Activated T-helper 1 cell treated with Interleukin-2 at 50 U/mL for 16 hours (primary cell): ENCODE measurements at places on chromosomes 3 and 15.

DNA sequence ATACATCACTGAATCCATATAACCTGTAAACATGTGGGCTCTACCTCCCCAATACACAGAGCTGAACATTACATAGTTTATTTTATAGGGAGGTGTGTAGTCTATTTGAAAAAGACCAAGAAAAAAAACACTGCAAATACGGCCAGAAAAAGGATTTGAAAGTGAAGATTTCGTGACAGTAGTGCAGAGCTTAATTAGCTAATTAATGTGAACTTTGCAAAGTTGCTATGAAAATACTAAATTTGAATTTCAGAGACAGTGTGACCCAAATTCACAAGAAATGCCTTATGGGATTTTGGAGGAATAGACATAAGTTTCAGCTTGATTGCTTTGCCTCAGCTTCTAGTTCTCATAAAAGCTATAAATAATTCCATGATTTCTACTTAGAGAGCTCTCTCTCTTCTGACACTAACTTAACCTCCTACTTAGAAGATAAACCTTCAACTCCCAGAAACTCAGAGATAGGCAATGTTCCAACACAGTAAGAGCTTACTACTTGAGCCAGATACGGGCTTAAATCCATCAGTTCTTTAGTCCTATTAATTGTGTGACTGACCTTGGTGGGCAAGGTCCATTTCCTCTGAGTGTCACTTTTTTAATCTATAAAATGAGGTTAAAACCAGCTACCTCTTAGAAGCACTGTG, 87.3 kb upstream of the THBS1 start:
- no peak for DNase-seq

DNA sequence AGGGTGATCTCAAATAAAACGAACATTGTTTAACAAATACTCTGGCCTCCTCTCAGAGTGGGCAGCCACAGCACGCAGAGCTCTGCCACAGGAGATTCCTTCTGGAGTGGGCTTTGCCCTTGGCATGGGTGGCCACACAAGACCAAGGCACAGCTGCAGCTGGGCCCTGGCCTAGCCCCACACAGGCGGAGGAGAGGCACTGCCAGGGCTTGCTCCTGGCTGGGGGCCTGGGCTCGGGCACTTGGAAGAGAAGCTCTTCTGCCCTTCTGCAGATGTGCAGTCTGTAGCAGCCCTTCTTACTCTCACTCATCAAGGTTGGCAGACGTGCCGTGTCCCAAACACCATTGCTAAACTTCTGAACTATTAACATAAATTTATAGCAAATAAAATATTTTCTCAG, 67.2 kb downstream of the CRTC3 start:
- DNase-seq: no peak

DNA sequence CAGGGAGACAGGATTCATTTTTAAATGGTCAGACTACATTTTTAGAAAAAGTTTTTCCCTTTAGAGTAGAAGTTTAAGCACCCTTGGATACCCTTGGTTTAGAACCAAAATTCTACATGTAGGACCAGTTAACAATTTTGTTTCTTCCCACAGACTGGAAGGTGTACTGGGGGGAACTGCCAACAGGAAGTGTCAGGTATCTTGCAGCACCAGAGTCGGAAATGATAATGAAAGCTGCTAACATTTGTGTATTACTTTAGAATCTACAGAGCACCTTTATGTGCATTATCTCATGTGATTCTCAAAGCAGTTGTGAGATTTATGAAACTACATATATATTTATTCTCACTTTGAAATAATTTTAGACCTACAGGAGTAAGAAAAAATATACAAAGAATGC, 21.5 kb downstream of the SPRED1 start:
- no peak for DNase-seq

DNA sequence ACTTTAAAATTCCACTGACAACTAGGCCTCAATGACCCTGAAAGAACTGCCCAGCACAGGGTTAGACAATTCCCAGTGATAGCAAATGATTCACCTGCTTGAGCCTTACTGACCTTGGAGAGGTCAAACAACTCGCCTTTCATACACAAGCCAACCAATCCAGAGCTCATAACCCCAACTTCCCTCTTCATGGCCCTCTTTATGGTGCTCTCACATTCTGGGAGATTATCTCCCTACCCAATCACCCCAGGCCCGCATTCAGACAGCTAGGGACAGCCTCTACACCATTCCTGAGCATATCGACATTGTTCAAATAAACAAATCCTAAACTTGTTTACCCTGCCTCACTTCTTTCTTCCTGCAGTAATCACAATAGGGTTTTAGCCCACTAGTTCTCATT, 32.2 kb upstream of the COLQ start:
- DNase-seq: no peak

DNA sequence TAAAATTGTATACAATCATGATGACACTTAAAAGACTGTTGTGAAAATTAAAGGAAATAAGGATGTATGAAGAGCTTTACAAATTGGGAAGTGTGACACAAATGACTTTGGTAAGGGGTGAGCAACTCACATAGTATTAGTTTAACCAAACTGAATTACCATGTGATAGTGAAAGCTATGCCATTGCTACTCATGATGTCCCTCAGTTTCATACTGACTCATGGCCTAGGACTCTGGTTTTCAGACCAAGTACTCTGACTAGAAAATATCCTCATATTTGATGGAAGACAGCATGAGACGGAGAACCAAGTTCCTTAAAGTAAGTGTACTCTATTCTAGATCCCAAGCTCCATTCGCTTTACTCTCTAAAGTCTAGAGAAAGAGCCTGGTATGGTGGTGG, 203.2 kb upstream of the ICE2 start:
- no peak for DNase-seq

DNA sequence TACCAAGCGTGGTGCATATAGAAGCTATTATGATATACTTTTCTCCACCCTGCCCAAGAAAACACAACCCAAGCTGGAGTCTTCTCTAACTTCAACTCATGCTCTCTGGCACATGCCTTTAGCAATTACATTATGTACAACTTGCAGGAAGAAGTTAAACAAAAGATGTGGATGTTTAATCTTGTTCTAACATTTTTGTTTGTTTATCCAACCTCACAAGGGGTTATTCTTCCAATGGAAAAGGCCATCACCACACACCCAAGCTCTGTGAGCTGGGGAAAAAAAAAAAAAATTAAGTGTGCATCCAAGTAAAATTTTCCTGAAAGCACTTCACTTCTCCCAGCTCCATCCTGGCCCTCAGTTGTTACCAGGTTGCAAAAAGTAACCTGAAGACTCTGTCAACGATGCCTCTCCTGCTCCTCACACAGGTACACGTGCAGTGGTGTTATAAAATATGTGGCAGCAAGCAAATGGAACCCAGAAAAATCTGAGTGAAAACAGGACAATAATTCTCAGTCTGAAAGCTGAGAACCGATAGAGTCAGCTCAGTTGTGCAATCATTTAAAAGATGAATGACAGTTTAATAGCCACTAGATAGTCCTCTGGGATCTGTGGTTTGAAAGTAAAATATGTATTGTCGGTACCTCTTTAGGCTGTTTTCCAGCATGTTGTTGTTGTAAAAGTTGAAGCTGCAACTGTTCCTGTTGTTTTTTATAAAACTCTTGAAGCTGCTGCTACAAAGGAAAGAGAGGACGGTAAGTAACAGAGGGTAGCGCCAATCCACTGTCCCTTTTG, 531.4 kb downstream of the FOXP1 start:
- DNase-seq: no peak

DNA sequence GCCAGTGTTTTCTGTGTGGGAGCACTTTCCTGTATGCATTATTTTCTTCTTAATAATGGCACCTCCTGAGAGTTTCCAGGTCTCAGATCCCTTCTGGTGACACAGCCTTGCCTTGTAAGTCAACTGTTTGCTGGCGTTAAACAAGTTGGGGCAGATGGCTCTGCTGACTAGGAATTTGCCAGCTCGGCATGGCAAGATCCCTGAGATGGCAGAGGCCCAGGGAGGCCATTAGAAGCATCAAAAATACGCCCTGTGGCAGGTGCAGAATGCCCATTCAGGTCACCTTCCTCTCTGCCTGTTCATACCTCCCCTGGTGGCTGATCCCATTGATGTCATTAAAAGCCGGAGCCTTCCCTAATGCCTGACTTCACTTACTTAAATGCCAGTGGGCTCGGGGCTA, 320.9 kb upstream of the CTDSPL start:
- no peak for DNase-seq

DNA sequence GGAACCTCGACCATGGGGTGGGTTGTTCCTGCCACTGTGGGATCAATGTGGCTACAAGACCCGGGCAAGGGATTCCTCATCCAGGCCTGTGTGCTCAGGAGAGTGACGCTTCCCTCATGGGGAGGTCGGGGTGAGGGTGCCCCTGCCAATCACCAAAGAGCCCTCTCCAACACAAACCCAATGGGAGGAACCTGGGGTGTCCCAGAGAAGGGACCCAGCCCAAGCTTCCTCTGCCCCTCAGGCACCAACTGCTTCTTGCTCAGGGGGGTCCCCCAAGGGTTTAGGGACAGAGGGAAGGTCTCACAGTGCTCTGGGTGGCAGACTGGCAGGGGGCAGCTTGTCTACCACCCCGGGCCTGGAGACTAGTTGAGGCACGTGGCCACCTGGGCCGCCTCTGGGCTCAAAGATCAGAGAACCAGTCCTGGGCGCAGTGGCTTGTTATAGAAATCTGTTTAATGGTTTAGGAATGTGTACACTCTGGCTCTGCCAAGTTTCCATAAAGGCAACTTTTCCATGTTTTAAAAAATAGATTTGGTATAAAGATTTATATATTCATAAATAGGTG, 26.6 kb downstream of the GP9 start:
- DNase-seq: no peak

DNA sequence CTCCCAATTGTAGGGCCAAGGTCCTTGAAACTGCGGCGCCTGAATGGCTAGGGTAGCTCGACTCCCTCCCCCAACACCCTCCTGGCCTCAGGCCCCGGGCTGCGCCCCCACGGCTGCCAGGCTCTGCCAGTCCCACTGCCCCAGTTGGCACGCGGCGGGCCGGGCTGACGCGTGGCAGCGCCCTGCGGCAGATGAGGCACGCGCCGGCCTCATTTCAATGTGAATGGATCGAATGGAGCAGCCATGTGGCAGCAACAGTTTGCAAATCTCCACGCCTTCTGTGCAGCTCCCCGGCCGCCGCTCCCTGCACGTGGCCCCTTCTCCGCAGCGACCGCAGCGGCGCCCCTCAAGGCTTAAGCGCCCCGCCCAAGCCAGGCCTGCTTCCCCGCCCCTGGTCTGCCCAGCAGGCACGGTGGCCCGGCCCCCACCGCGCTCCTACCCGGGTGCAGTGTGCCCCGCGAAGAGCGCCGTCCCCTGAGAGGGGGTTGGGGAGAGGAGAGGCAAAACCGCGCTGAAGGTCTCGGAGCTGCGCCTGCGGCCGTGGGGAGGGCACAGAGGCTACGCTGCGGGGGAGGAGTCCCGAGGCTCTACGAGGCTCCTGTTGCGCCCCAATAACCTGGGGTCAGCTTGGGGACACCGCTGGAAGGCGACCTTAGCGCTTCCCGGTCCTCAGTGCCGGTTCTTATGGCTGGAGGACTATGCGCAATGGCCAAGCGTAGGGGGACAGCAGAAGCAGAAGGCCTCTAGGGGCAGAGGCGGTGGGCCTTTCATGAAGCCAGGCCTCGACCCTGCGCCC, 3.1 kb upstream of the DLL4 start:
- no peak for DNase-seq

DNA sequence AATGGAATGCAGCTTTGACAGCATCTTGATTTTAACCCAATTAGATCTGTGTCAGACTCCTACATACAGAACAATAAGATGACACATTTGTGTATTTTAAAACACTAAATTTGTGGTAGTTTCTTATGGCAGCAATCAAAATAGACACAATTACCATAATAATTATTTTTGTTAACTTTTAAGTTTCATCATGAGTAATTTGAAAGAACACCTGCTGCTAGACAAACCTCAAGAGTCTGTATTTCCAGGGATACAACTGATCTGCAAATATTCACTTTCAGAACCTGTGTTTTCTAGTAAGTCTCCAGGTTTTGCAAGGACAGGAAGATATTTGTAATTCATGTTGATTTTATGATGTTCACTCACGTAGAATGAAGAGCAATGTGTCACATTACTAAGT, 736.8 kb downstream of the DIPK2A start:
- no peak for DNase-seq

- no peak for DNase-seq
Observed at GRCh38 chr3:124885466-124886167, 1.5 kb downstream of the ITGB5 start.

DNA sequence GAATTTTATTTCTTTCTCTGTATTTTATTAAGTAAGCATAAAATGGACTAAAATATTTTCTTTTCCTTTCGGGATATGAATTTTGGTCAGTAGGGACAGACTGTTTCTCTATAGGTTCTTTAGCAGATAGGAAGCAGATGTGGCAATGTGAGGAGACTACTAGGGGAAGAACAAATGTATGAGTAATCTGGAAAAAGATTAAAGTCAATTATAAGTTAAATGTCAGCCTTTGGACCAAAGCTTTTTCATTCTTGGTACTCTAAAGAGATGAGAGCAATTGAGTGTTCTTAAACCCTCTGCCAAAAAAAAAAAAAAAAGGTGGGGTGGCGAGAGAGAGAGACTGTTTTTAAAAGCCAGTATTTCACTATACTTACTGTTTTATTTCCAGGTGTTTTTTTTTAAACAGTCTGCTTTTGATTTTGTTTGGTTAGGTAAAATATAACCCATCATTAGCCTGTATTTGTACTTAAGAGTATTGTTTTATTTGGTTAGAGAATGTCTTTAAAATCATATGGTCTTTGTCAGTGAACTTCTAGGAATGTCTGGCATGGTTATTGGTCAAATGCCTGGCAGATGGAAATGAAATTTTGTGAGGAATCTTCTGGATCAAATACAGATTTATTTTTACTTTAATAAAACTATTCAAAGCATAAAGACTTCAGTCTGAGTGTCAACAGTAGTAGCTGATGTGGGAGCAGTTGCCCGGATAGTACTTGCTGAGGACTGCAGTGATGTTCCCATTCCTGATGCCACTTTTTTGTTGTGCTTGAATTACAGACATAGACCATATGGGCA, 63.8 kb downstream of the LRRC49 start:
- DNase-seq: no peak

- DNase-seq: no peak
Observed at GRCh38 chr3:164577667-164578210, 500.6 kb downstream of the SI start.

- no peak for DNase-seq
Observed at GRCh38 chr15:63634154-63634553, 37.0 kb downstream of the FBXL22 start.

DNA sequence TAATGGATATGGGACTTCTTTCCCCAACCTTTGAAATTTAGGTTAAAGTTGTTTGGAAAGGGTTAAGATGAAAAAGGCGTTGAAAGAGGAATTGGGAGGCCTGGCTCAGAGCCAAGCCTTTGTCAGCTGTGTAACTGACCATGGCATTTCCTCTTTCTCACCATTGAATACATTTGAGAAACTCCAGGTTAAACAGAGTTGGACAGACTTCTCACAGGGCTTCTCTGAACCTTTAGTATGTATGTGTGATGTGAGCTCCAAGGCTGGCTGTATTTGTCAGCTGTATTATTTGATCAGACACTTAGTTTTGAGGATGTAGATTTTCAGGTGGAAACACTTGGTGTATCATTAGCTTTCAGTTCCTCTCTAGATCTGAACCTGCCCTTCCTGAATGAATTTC, 136.4 kb upstream of the GOLGA6L4 start:
- DNase-seq: no peak

GRCh38 chr3:105355408-105356061, 11.2 kb upstream of the ALCAM start:
- no peak for DNase-seq

GRCh38 chr3:153897842-153898241, 223.3 kb upstream of the ARHGEF26 start:
- no peak for DNase-seq
